ENCODE measurements at places on chromosomes 16 and 17. TPM values are rescaled to one million over a fixed set of nuclear protein-coding genes. Genes with fewer than 3 reads are reported as not detected.

DNA sequence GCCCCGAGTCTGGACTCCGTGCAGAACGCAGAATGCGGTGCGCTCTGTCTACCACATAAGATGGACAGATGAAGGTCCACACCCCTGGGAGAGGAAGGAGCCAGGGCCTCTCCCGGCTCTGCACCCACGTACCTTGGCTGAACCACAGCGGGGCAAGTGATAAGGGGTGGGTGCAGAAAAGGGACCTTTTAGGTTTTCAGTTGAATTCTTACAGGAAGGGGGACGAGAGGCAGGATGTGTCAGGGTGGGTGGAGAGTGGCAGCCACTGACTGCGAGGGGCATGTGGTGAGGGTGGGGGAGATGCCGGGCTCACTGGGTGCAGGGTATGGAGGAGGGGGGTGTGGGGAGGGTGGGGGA is 372 bp downstream of the CD300A start:
- H3K36me3 ChIP-seq = no peaks in the 10 kb centered on the region
- H3K27ac ChIP-seq = no peak overlapping the region

DNA sequence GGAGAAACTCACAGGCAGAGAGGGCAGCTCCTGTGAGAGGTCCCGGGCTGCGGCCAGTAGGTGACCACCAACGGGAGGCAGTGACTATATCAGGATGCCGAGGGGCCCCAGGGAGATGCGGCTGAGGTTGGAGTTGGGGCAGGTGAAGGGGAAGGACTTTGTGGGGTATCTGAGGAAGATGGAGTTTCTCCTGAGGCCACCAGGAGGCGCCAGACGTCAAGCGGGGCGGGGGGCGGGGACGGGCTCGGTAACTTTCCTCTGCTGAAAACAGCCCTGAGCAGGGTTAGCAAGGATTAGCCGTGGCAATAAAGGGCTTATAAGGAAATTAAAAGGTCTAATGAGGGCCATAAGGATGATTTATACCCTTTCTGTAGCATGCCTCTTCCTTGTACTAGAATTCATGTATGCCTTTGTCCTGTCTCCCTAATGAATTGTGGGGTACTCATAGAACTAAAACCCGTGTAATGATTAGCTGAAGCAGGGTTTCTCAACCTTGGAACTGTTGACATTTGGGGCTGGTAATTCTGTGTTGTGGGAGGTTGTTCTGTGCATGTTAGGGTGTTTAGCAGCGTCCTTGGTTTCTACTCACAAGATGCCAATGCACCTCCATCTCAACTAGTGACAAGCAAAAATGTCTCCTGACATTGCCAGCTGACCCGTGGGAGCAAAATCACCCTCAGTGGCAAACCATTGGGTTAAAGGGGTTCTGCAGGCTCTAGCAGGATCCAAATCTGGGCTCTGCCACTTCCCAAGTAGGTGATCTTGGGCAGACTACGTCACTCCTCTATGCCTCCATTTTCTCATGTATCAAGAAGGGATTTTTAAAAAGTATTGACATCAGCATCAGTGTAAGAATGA is 74.8 kb upstream of the GRIN2A start:
- H3K4me1 ChIP-seq = no peaks in the 10 kb centered on the region
- H3K36me3 ChIP-seq = no peaks in the 10 kb centered on the region
- H3K27ac ChIP-seq = no peak overlapping the region
- H3K27me3 ChIP-seq = peaks cover 12% of the 10 kb centered on the region
- no peak for DNase-seq

DNA sequence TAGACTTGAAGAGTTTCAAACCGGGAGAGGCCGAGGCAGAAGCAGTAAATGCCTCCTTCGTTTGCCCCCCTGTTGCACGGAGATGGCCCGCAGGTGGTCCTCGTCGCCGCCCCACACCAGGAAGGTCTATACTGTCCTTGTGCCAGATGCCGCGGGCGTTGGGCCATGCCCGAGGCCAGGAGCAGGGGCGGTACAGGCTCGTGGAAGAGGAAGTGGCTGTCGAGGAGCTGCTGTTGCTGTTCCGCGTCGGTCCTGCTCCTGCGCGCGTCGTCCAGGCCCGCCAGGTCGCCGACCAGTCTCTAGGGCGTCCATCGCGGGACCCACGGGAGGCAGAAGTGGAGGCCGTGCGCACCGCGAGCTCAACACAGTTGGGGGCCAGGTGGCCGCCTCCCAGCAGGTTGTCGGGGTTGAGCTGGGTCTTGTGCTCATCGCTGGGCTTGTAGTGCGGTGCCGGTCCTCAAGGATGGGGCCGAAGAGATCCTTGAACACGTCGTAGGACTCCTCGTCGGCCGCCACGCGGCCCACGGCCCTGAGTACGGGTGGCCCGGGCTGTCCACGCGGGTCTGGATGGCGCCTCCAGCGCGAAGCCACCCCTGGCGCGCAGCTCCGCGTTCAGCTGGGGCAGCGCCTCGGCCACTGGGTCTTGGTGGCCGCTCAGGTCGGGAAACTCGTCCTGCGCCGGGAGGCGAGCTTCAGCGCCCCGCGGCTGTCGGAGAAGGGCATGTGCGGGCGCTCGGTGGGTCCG is 13.1 kb upstream of the C16orf87 start:
- no peaks in the 10 kb centered on the region for H3K27me3 ChIP-seq
- no peaks in the 10 kb centered on the region for H3K36me3 ChIP-seq
- H3K4me3 ChIP-seq = no peak overlapping the region
- no peak overlapping the region for H3K27ac ChIP-seq

GRCh38 chr16:66402591-66403230 is 24.4 kb upstream of the BEAN1 start:
- H3K4me3 ChIP-seq = no peak overlapping the region
- no peaks in the 10 kb centered on the region for H3K36me3 ChIP-seq
- H3K27ac ChIP-seq = no peak overlapping the region
- peaks cover 16% of the 10 kb centered on the region for H3K4me1 ChIP-seq
- H3K27me3 ChIP-seq = peaks cover 6% of the 10 kb centered on the region

DNA sequence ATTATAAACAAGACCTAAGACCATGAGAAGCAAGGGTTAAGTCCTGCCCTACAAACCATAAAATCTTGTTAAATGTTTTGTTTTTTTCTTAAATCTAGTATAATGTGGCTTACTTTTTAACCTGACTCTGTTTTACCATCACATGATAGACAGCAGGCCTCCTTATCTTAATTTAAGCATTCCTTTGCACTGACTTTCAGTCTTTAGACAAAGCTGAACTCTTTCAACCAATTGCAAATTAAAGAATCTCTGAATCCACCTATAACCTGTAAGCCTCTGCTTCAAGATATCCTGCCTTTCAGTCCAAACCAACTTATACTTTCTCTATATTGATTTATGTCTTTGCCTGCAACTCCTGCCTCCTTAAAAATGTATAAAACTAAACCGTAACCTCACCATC is 478.5 kb downstream of the GRIN2A start:
- no peaks in the 10 kb centered on the region for H3K4me1 ChIP-seq
- H3K27ac ChIP-seq = no peak overlapping the region
- H3K4me3 ChIP-seq = no peak overlapping the region
- no peak for DNase-seq
- no peaks in the 10 kb centered on the region for H3K36me3 ChIP-seq
- no peaks in the 10 kb centered on the region for H3K27me3 ChIP-seq

DNA sequence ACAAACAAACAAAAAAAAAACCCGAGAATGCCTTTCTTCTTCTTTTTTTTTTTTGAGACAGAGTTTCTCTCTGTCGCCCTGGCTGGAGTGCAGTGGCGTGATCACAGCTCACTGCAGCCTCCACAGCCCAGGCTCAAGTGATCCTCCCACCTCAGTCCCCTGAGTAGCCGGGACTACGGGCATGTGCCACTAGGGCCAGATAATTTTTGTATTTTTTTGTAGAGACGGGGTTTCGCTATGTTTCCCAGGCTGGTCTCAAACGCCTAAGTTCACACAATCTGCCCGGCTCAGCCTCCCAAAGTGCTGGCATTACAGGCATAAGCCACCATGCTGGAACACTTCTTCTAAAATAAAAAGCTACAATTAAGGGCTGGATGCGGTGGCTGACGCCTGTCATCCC is 17.0 kb upstream of the WDR45B start:
- no peak overlapping the region for H3K4me3 ChIP-seq
- H3K27me3 ChIP-seq = no peaks in the 10 kb centered on the region
- H3K27ac ChIP-seq = no peak overlapping the region
- DNase-seq = peak; percentile 2
- H3K4me1 ChIP-seq = peaks cover 6% of the 10 kb centered on the region
- H3K36me3 ChIP-seq = peaks cover 8% of the 10 kb centered on the region

GRCh38 chr17:22233382-22233781 is 541.1 kb downstream of the KCNJ18 start:
- no peaks in the 10 kb centered on the region for H3K4me1 ChIP-seq
- no peak for DNase-seq
- no peaks in the 10 kb centered on the region for H3K36me3 ChIP-seq
- H3K27me3 ChIP-seq = no peaks in the 10 kb centered on the region

GRCh38 chr16:62254372-62254771 is 218.1 kb upstream of the CDH8 start:
- H3K27ac ChIP-seq = no peak overlapping the region
- H3K36me3 ChIP-seq = no peaks in the 10 kb centered on the region
- H3K27me3 ChIP-seq = peaks cover 3% of the 10 kb centered on the region

- H3K4me3 ChIP-seq = no peak overlapping the region
- H3K36me3 ChIP-seq = no peaks in the 10 kb centered on the region
- H3K4me1 ChIP-seq = no peaks in the 10 kb centered on the region
- no peak overlapping the region for H3K27ac ChIP-seq
- peak; percentile 71 for DNase-seq
- no peaks in the 10 kb centered on the region for H3K27me3 ChIP-seq
Measured at GRCh38 chr17:44766409-44767038, 7.7 kb downstream of the ADAM11 start.

- no peaks in the 10 kb centered on the region for H3K4me1 ChIP-seq
- H3K27me3 ChIP-seq = peaks cover 10% of the 10 kb centered on the region
- DNase-seq = no peak
- H3K27ac ChIP-seq = no peak overlapping the region
Measured at GRCh38 chr16:58753711-58754134, 19.6 kb upstream of the GOT2 start.

IKZF3 gene
- total RNA-seq = not detected

MYH1 gene
- not detected for total RNA-seq

C17orf78 gene
- not detected for total RNA-seq

SYCE1L gene
- total RNA-seq = 3.1 TPM

KRT31 gene
- not detected for total RNA-seq

FAM83G gene
- 8.2 TPM for total RNA-seq

PDILT gene
- not detected for total RNA-seq

WSCD1 gene
- 4.4 TPM for total RNA-seq

ASPA gene
- total RNA-seq = not detected

MAF gene
- total RNA-seq = 15.8 TPM

OR1D2 gene
- total RNA-seq = not detected

Data from chondrocyte (in vitro differentiated cells).